Uterus (tissue), 4 donors: ENCODE measurements at places on chromosomes 6 and 20.

DNA sequence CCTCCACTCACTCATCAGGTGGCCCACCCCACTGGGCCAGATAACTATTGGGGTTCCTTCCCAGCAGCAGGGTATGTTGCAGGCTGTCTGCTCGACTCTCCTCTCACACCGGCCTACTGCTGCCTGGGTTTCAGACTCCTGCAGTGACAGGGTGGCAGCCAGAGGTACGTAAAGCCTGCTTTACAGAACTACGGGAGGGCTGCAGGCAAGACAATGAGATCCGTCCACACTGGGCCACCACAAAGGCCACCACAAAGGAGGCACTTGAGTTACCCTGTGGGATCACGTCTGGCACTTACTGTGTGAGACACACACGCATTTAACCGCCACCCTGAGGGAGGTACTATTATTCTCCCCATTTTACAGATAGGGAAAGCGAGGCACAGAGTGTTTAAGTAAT is 78.5 kb downstream of the NFATC2 start:
- no peak for DNase-seq
- H3K27me3 ChIP-seq: no peaks in the 10 kb centered on the region
- no peak overlapping the region for H3K27ac ChIP-seq
- H3K36me3 ChIP-seq: no peaks in the 10 kb centered on the region

- H3K4me1 ChIP-seq: no peaks in the 10 kb centered on the region
- no peak overlapping the region for H3K4me3 ChIP-seq
- H3K27ac ChIP-seq: no peak overlapping the region
- DNase-seq: no peak
- no peaks in the 10 kb centered on the region for H3K27me3 ChIP-seq
These were observed 133.6 kb upstream of the CITED2 start for GRCh38 chr6:139508023-139508422.

- H3K36me3 ChIP-seq: no peaks in the 10 kb centered on the region
- H3K27ac ChIP-seq: peak overlapping the region; percentile 77
- H3K4me3 ChIP-seq: no peak overlapping the region
- H3K27me3 ChIP-seq: no peaks in the 10 kb centered on the region
- peaks cover 6% of the 10 kb centered on the region for H3K4me1 ChIP-seq
These were observed 130.9 kb upstream of the PTPN1 start for GRCh38 chr20:50379049-50379990.

DNA sequence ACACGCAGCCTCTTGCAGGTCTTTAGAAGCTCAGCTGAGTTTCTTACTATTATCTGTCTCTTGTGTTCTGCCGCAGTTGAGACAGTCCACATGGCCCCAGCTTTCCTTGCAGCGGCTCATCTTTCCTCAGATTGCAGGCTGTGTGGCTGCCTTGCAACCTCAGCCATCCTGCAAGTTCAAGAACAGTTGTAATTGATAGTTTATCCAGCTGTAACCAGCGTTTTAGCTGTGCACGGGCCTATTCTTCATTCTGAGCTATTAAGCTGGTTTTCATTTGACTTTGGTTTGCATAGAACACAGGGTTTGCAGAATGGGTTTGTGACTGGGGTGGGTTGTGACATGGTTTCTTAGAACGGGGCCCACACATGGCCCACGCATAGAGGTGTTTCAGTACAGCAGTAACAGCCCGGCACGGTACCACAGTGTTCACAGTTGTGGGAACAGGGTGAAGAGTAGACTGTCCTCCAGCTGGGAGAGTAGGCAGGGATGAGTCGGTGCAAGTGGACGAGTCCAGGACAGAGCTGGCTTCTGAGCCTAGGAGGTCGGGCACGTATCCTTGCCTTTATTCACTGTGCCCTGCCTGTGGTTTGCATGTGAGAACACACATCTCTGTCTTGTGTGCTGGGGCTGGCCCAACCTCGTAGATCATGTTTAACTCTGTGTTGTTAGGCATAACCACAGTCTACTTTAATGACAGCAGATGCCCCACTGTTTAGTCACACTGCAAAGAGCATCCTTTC is 89.2 kb downstream of the RPP40 start:
- no peak overlapping the region for H3K4me3 ChIP-seq
- no peak for DNase-seq
- H3K4me1 ChIP-seq: no peaks in the 10 kb centered on the region
- no peak overlapping the region for H3K27ac ChIP-seq
- no peaks in the 10 kb centered on the region for H3K27me3 ChIP-seq
